Stimulated activated CD8-positive, alpha-beta memory T cell treated with anti-CD3 and anti-CD28 coated beads, Interleukin-4, amount 100 ng/mL, for 4 hours (primary cell): ENCODE measurements at places on chromosomes 5 and 9.

DNA sequence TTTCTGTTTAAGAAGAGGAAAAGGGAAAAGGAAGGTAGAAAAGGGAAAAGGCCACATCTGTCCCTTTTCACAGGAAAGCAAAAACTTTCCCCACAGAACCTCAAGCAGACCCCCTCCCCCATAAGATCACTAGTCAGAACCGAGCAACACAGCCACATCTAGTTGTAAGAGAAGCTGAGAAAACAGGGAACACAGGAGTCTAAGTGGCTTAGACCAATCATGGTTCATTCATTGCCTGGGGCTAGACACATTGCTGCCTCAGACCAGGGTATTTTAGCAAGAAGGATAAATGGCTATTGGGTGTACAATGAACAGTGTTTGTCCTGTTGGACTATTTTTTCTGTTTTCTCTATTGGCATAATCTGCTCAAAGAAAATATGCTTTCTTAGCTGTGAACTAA lies 98.0 kb downstream of the ARL15 start:
- DNase-seq = no peak

GRCh38 chr5:41526699-41527098 lies 16.3 kb upstream of the PLCXD3 start:
- no peak for DNase-seq

- no peak for DNase-seq
These were observed 461.2 kb downstream of the TLR4 start for GRCh38 chr9:118165451-118165850.

DNA sequence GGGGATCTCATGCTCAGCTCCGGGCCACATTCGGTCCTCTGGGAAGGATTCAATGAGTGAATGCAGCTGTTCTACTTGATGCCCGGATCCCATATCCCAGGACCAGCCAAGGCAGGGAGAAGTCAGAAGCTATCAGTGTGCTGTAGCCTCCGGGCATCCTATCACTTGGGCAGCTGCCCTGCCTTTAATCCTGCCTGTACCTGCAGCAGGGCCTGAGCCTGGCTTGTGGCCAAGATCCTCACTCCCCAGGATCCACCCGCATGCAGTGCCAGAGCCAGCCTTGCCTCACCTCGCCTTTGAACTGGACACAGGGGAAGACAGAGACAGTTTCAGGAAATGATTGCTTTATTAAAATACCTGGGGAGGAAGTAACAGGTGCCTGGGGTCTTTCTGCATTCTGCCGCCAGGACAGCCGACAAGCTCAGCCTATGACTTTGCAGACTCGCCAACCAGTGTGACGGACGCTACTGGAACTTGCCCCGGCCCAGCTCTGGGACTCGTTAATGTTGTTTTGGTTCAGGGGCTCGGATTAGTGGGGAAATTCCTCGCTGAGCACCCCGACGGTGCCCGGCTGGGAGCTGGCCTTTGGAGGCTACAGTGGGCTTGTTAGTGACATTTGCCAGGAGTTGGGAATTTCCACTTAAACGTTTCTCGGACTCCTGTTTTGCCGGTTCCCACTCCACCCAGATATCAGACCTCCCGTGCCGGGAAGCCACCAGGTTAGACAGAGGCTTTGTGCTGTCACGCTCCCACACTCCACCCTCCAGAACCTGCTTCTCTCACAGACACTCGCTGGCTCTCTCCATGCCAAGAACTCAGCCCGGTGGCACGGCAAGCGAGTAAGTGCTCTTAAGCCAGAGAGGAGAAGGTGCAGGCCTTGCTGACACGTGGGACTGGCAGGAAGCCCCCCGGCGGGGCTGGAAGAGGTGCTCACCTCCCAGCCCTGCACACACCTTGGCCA lies 721 bp downstream of the PTGES start:
- DNase-seq = no peak

- DNase-seq = no peak
These were observed 71.2 kb upstream of the FREM1 start for GRCh38 chr9:14981291-14981950.

- no peak for DNase-seq
These were observed 3.2 kb upstream of the TNC start for GRCh38 chr9:115121181-115121580.

DNA sequence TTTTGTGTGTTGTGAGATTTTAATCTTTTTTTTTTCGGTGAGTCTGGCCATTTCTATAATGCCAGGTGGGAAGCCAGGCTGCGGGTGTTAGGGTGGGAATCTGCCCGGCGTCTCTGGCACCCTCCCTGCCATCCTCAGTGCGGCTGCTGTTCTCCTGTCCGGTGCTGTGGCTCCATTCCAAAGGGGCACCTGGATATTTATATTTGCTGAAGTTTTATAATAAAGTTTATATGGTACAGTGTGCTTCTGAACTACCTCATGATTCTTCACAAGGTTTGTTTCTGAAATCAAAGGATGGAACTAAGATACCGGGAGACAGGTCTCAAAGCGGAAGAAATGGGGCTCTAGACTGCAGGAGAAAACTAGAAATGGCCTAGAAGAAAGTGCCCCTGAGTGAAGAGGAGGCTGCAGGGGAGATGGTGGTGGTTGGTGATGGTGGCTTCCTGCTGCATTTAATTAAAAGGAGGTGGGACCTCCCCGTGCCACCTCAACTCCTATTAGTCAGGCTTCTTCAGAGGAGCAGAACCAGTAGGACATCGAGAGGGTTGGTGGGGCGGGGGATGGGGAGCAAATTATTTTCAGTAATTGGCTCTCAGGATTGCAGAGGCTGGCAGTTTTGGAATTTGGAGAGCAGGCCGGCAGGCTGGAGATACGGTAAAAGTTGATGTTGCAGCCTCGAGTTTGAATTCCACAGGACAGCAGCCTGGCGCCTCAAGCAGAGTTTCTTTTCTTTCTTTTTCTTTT lies 102.2 kb upstream of the ICE1 start:
- DNase-seq = no peak
